GM19239 (cell line): ENCODE measurements at places on chromosomes 2 and 18.

DNA sequence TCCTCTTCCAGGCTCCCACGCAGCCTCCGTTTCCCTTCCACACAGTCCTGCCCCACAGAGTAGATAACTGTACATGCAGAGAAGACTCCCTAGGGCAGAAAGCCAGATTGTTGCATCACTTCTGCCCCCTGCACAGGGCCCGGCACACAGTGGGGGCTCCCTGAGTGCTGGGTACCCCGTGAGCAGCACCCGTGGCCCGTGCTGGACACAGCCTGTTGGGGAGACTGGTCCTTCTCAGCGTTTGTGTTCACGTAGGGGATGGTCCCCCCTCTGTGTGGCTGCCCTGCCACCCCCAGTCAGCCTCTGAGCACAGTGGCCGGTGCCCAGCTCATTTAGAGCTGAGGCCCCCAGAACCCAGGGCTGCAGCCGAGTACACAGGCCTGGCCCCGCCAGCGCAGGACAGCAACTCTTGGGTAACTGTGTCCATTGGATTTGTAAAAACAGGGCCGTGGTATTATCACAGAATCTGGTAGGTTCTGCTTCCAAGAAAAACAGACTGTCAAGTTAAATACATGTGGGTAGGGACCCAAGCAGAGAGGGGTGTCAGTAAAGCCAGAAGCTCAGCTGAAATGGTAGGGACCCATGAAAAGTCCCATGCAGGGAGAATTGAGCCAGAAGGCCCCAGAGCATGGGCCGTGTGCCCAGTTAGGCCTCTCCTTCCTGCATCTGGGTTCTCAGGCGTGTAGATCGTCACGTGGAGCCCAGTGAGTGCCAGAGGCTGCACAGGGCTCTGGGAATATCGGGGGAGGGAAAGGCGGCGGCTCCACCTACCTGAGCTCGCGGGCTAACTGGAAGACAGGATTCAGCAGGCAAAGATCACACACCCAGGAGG lies 257.3 kb downstream of the ATAD2B start:
- DNase-seq, result no peak

DNA sequence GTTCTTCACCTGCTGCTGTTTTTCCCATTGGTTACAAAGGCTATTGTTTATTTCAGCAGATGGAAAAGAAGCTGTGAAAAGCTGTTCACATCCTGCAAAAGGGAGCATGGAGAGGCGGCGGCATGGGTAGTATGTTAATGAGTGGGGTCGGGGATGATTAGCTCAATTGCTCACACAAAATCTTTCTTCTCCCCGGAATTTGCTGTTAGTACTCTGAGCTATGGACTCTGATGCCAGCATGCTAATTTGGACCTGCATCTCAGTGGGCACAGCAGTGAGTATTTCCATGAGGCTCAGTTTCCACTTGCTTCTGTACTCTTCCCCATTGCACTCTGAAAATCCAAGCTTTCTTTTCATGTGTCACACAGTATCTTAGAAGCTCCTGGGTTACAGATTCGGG lies 61.6 kb downstream of the DNER start:
- DNase-seq, result no peak

GRCh38 chr2:227374158-227374557 lies 4.9 kb downstream of the TM4SF20 start:
- DNase-seq, result no peak

- DNase-seq, result peak; percentile 66
Measured at GRCh38 chr2:118122594-118123281, 34.5 kb downstream of the INSIG2 start.

DNA sequence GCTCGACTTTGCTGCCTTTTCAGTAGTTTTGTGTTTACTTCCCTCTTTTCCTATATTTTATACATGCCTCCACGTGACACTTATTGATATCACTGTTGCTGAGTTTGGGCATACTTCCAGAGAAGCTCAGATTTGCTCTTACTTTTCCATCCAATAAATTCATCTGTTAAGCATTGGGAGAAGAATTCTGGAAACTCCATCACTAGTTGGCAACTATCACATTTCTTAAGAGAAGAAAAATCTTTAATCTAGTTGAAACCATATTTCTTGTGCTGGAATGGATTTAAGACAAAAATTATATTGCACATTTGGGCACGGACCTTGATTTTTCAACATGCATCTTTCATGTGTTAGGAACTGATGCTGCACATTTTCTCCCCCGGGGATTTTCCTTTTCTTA lies 52.6 kb upstream of the CPO start:
- DNase-seq, result no peak

DNA sequence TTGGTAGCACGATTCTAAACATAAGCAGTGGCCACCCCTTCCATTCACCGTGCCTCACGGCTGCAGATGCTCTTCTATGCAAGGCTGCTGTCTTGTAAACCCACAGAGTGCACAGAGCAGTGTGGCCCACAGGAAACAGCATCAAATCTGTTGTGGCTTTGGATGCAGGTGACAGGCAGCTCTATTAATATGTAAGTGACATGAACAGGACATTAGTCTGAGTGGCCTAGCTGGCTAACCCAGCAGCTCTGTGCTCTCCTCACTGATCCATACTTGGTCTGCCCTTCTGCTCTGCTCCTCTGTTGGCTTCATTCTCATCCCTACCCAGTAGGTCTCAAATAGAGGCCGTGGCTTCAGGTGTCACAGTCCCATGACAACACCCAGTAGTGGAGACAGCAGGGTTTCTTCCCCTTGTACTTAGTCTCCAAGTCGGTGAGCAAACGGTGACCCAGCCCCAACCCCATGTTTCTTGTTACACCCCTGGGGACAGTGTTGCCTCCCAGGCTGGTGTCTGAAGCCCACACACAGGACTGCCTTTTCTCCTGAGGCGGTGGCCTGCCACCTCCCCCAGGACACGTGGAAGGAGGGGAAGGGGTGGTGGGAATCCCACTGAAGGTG lies 5.8 kb downstream of the SH3RF3 start:
- DNase-seq, result no peak

DNA sequence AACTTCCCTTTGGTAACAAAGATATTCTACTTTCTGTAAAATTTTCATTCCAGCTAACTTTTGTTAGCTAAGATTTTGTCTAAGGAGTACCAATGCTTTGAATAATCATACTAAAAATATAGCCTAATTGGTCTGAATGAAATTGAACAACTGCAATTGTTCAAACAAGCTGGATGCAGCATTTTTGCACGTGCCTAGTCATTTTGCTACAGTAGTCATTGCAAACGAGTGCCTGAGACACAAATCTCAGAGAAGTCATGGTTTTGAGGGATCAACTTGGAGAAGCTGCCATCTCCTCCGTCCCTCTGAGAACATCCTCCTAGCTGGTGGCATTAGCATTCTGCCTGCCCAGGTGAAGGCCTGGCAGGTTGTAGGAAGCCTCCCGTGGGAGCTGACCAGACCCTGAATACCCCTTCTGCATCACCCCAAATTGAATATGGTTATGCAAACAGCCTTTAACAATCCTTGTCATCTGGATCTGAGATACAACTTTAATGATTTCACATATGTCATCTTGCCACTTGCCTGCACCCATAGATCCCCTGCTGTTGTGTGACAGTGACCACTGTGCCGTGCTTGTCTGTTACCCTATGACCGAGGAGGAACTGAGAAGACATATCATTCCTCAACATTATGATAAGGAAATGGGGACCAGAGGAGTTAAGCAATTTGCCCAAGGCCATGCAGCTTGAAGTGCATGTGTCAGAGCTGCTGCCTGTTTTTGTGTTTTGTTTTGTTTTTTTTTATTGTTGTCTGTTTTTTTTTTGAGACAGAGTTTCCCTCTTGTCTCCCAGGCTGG lies 29.1 kb upstream of the MGAT4A start:
- DNase-seq, result no peak

GRCh38 chr18:47558110-47558750 lies 306.8 kb upstream of the SKOR2 start:
- peak; percentile 23 for DNase-seq

GRCh38 chr2:161139098-161139987 lies 20.9 kb upstream of the TANK start:
- DNase-seq, result no peak
